Effector CD8-positive, alpha-beta T cell (primary cell): ENCODE measurements at places on chromosomes 7 and 10.

DNA sequence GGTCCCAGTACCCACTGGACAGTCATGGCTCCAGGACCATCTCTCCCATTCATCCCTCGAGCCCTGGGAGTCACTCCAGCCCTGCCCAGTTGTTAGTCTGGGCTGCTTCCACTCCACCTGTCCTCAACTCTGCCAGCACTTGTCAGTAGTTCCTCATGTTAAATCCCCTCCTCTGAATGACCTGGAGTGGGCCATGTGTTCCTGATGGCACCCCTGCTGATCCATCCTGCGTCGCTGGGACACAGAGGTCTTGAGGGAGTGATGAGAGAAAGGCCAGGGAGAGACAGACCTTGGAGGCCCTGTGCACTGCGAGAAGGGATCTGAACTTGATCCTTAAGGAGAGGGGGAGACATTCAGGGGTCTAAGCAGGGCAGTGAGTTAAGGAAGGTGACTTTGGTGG is 174.9 kb downstream of the GRID1 start:
- no peak for DNase-seq

DNA sequence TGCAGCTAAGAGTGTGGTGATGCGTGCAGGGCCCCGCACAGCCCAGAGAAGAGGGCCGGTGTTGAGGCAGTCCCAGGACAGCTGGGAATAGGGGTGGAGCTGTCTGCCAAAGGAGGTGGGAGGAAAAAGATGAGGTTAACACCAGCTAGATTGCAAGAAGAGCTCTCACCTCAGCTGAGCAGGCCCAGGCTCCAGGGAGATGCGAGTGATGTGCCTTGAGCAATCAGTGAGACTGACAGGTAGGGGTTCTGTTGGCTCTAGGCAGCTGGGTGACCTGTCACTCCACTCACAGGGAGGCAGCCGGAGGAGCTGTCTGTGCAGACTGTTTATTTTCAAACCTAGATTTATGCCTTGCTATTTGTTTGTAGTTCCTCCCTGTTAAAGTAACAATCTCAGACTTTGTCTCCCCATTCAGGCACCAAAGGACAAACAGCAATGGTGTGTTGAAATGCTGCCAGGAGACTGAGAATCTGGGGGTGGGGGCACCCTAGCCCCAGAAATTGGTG is 205.1 kb upstream of the CXCL12 start:
- no peak for DNase-seq

GRCh38 chr7:90250601-90251303 is 5.8 kb downstream of the CFAP69 start:
- no peak for DNase-seq

- DNase-seq = no peak
Measured at GRCh38 chr10:49760789-49761188, 1.3 kb downstream of the OGDHL start.

DNA sequence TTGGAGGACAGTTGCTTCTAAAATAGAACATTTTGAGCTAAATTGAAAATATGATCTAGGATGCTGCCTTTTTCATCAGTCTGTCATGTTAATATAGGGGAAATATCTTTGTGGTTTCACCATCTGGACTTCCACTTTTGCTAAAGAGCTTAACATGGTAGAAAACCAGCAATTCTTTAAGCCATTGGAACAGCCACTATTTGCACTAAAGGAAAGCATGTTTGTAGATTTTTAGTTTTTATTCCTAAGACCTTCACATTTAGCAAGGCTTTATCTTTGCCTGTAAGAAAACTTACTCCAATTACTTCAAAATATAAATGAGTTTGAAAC is 291.0 kb downstream of the RNLS start:
- DNase-seq = no peak

DNA sequence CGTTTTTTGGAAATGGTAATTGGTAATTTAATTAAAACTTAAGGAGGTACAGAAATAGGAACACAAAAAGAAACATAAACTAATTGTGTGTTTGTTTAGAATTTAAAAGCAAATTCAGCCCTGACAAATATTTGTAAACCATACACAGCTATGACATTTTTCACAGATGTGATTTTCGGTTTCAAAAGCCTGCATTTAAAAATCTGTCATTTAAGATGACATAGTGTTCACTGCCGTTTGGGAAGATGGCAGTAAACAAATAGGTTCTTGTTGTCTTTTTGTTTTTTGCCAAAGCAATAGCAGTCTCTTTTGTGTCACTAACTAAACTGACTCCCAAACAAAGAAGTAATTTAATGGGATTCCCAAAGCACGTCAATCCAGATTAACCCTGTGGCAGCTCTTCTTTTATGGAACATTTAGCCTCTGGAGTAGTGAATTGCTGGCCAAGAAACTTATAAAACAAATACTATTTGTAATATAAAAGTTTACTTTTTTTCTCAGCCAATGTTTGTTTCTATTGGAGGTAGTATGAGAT is 697.6 kb downstream of the PHTF2 start:
- no peak for DNase-seq

GRCh38 chr10:113091920-113092319 is 141.9 kb downstream of the TCF7L2 start:
- DNase-seq = no peak

- DNase-seq = no peak
Measured at GRCh38 chr10:43943818-43944360, 295.2 kb upstream of the ZNF32 start.

DNA sequence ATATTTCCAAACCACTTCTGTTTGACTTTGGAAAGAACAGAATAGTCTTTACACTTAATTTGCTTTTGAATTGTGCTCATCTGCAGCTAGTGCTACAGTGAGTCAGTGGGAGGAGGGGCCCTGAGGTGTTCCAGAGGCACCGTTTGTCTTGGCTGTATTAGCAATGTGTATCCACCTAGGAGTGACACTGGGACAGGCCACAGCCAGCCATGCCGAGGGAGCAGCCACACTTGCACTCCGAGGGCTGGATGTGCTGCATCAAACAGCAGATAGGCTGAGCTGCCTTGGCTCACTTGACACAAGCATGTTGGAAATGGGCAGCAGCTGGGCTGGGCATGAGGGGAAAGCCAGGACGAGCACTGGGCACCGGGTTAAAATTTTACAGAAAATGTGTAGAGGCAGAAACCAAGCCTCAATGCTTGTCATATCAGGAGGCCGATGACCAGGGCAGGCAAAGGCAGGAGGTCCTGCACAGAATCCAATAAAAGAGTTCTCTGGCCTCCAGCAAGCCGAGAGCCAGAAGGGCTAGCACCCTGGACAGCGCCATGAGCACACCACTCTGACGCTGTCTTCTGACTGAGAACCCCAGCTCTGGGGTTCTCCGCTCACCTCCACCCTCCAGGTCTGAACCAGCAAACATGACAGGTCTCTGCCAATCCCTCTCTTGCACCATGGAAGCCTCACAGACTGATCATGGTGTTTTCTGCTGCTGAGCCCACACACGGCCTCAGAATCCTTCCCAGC is 163.3 kb downstream of the GRID1 start:
- DNase-seq = no peak

GRCh38 chr10:114349522-114350215 is 54.6 kb downstream of the AFAP1L2 start:
- DNase-seq = no peak

DNA sequence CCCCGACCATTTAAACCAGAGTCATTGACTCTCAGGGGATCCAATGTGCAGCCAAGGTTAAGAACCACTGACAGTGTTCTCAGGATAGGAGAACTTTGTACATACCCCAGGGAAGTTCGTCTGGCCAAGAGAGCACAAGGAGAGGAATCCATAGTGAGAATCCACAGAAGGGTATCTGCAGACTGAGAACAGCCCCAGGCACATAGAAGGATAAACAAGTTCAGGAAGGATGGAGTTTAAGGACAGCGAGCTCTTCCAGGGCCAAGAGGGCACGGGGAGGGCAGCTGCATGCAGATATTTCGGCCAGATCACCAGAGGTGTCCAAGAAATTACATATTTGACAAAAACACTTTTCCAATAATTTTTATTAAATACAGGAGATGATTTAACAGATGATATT is 16.4 kb downstream of the BLNK start:
- no peak for DNase-seq

DNA sequence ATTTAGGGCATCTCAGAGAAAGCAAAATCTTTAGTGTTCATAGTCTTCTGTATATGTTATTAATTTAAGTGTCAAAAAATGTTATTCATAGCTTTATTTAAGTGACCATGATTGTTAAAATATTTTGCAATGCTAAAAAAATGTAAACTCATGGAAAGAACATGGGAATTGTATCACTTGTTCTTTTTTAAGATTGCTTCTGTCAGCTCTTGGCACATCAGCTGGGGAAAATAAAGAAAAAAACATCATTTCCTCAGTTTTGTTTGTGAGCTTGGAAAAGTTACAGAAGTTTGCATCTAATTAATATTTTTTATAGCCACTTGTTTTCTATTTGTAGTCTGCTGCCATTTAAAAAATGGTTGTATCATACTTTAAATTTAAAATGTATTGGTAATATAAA is 285.9 kb upstream of the CSTF2T start:
- DNase-seq = no peak

- no peak for DNase-seq
Measured at GRCh38 chr10:4459531-4459930, 366.5 kb upstream of the AKR1E2 start.

DNA sequence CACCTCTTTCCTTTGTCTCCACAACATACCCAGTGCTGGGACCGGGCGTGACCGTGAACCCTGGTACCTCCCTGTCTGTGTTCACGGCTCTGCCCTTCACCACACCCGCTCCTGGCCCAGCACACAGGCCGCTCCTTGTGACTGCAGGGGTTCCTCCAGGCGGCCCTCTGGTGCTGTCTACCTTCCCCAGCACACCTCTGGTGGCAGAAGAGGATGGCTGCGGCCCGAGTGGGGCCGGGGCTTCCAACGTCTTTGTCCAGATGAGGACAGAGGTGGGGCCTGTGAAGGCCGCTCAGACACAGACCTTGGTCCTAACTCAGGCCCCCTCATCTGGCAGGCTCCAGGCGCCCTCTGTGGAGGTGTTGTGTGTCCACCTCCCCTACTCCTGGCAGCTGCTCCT is 55.4 kb upstream of the SGMS1 start:
- DNase-seq = no peak

DNA sequence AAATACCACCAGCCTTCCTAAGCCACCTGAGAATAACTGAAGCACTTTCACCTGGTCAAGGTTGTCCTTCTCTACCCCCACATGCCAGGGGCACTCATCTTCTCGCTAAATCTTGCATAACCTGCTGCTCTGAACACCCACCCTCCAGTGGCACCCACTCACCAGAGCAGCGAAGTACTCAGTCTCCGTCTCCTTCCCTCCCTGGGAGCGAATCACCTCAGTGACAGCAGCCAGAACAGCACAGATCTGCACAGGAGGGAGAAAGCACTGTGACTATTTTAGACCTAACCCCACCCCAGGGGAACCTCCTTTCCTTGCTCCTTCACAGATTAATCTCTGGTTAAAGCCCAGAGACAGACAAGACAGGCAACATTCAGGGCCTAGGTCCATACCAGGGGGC is 5.1 kb downstream of the RRP12 start:
- DNase-seq = no peak

DNA sequence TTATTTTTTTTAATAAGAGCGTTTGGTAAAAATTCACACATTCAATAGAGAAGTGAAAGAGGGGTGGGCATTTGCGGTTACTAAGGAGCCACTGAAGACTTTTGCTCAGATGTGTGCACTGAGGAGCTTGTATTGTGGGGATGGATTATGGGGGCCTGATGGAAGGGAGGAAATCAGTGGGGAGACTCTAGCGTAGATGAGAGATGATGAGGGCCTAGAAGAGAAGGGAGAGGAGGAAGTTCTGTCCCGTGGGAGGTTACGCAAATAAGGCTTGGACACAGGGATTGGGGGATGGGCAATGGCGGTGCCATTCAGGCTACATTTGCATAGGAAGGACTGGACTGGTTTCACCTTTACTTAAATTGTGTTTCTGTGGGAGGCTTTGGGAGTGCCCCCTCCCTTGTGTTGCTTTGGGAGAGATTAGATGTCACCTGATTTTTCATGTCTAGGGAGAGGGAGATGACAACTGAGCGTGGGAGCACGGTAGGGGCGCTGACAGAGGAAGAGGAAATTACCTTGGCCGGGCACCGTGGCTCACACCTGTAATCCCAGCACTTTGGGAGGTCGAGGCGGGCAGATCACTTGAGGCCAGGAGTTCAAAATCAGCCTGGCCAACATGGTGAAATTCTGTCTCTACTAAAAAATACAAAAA is 2.2 kb upstream of the HIP1 start:
- DNase-seq = no peak

DNA sequence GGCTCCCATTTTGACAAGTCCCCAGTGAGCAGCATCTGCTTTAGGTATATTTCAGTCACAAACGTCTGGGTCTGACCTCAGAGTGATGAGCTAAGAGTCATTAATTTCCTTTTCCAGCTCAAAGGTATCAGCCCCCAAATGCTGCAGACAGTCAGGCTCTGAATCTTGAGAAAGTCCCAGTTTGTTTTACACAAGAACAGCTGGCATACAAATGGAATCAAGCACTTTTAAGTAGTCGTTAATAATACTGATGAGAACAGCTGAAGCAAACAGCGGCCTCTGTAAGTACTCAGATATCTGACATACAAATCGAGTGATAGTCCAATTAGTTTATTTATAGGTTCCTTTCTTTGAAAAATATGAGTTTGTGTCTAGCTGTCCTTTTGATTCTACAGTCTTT is 49.4 kb upstream of the MSRB2 start:
- DNase-seq = no peak

- no peak for DNase-seq
Measured at GRCh38 chr10:122543676-122544445, 16.7 kb upstream of the DMBT1 start.

- no peak for DNase-seq
Measured at GRCh38 chr10:69425511-69426298, 9.0 kb upstream of the TACR2 start.

DNA sequence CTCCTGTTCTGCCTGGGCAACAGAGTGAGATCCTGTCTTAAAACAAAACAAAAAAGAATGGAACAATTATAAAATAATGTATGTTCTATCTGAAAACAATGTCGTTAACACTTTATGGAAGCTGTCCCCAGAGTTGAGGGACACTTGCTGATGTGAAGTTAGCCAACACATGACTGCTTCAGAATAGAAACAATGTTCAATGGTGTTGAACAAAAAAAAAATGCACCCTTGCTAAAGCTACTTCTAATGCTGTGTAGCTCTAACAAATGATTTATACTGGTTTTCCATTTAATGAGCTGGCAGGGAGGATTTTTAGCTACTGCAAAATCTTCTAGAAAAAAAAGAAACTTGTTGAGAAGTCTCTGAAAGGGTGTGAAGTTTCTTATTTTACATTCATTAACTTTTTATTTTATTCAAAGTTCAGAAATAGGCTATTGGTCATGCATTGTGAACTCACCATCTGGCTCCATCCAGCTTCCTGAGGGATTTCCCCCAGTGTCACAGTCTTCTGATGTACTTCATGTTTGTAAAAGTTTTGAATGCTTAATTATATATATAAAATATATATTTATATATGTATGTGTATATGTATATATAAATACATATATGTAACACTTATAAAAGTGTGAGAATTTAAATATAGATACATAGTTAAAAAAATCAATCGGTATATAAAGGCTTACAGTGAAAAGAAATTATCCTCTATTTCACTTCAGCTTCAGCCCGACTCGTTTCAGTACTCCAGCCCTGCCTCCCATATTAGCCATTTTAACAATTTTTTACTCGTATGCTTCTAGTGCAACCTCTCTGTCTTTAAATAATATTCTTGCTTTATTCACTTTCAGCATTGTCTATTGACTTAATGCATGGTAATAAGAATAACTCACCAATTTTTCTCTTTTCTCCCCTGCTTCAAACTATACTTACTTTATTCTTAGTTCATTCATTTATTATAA is 35.0 kb downstream of the HDAC9 start:
- no peak for DNase-seq
